Anterior cingulate cortex (tissue), 58 donors: ENCODE measurements at places on chromosomes 2 and 18.
A peak's percentile ranks its signal among the peaks of the same experiment; 100 is the strongest.

GRCh38 chr2:41854227-41854626 is 193.6 kb upstream of the PKDCC start:
- DNase-seq = no peak

DNA sequence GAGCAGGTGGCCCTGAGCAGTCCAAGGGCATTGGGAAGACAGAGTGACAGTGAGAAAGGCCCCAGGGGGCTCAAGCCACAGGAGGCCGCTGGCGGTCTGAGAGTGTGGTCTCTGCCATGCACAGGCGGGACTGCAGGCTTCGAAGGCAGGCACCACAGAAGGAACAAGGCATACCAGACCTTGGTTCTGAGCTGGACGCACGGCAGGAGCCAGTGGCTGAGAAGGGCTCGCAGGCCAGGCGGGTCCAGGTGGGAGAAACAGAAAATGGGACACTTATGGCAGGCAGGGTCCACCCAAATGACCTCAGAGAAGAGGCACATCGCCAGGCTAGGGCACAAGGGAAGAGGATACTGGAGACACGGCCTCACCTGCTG is 14.9 kb downstream of the HJURP start:
- no peak for DNase-seq

GRCh38 chr2:127052057-127052770 is 54.7 kb downstream of the BIN1 start:
- DNase-seq = peak; percentile 43

DNA sequence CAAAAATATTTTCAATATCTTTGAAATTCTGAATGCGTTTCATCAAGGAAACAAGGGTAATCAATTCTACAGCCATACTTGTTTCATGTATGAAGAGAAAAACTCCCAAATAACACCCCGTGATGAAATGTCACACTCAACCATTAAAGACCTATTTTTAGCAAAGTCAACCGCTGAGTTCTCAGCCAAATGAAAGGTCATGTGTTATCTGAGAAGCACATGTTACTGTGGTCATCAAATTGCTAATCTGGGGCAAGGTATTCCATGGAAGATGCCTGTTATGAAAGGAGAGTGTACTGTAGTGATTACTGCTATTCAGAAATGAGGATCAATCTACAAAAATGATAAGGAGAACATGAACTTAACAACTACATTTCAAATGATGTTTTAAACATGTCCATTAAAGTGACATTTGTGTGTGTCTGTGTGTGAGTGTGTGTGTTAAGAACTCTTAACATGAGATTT is 126.7 kb downstream of the BCL2 start:
- no peak for DNase-seq

- no peak for DNase-seq
These were observed 859.2 kb downstream of the CNTNAP5 start for GRCh38 chr2:124884315-124884714.

- no peak for DNase-seq
These were observed 1.4 kb downstream of the GCFC2 start for GRCh38 chr2:75709297-75709696.

GRCh38 chr2:45394842-45395241 is 216.2 kb downstream of the SRBD1 start:
- no peak for DNase-seq

- no peak for DNase-seq
These were observed 137.0 kb downstream of the NCKAP5 start for GRCh38 chr2:133431289-133431688.

GRCh38 chr2:25044011-25044410 is 2.1 kb downstream of the EFR3B start:
- DNase-seq = no peak

DNA sequence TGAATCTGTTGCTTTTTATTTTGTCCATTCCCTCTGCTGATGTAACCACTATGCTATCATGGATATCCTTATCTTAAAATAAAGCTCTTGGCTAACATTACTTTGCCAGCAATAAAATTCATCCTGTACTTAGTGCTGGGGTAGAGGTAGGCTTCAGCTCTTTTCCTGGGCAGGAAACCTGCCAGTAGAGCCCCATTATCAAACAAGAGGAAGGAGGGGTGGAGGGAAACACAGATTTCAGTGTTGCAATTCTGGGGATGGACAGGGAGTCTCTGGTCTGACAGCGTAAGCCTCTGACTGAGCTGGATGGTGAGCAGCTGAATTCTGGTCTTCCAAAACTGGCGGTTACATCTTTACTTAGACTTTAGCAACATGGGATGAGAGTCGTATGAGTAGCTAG is 47.5 kb downstream of the CASP8 start:
- DNase-seq = no peak

GRCh38 chr2:222311978-222312738 is 13.4 kb upstream of the PAX3 start:
- no peak for DNase-seq
